ENCODE measurements at places on chromosomes 16 and 17.

- no peak for DNase-seq
Measured at GRCh38 chr16:67387479-67388079, 5.7 kb downstream of the TPPP3 start.

- DNase-seq = no peak
Measured at GRCh38 chr17:50375858-50376538, 3.0 kb downstream of the EME1 start.

GRCh38 chr17:53719229-53719628 lies 103.5 kb upstream of the KIF2B start:
- DNase-seq = no peak

GRCh38 chr17:78040440-78041385 lies 82.2 kb downstream of the TNRC6C start:
- DNase-seq = no peak

GRCh38 chr16:24729951-24730815 lies 732 bp downstream of the TNRC6A start:
- DNase-seq = peak; percentile 21

- no peak for DNase-seq
Measured at GRCh38 chr16:27795992-27796614, 246.2 kb downstream of the KATNIP start.
